IMR-90 (cell line): ENCODE measurements at places on chromosomes 7 and 10. TPM values are rescaled to one million over a fixed set of nuclear protein-coding genes. Genes with fewer than 3 reads are reported as not detected.

OR2A5 gene
- not detected in 2 replicates for total RNA-seq

GRCh38 chr7:149610441-149611011 is 112.9 kb upstream of the ZNF746 start:
- H3K27ac ChIP-seq = no peak overlapping the region
- H3K36me3 ChIP-seq = peaks cover 48% of the 10 kb centered on the region
- no peaks in the 10 kb centered on the region for H3K27me3 ChIP-seq

- no peaks in the 10 kb centered on the region for H3K27me3 ChIP-seq
- peaks cover 17% of the 10 kb centered on the region for H3K4me1 ChIP-seq
These were observed 3.7 kb upstream of the JCAD start for GRCh38 chr10:30063099-30063498.

AKR1D1 gene
- not detected in 2 replicates for total RNA-seq

- H3K4me1 ChIP-seq = no peaks in the 10 kb centered on the region
- no peak overlapping the region for H3K27ac ChIP-seq
- no peak overlapping the region for H3K4me3 ChIP-seq
- DNase-seq = no peak
These were observed 223.1 kb downstream of the REEP3 start for GRCh38 chr10:63744060-63744941.

MASTL gene
- 13.4 and 18.1 TPM in 2 replicates for total RNA-seq

DNA sequence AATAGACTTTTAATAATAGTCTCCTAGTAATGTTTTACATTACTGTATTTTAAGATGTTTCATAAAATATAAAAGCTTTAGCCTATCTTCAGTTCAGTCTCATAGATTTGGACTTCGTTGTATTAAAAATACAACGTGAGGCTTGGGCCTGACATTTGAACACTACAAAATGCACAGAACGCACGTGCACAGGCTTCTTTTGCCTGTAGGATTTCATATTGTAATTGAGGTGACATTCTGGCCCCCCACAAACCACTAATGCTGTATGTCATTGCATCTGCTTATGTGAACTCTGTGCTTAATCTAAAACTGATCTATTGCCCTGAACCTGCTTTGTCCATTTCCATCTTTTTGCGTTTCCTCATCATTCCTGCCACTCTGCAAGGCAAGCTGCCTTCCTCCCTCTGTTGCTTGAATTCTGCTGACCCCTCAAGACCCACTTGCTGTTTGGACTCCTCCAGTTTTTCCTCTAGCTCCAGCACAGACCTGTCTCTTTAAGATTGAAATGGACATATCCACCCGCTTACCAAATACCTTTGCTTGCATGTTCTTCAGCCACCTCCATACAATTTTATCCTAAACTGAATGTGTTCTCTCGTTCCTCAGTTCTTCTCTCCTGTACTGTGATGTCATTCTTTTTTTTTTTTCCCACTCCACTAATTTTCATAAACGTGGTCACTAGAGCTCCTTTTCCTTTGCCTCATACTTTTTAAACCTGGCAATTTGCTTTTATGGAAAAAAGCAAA is 12.4 kb downstream of the PRKAR2B start:
- no peak overlapping the region for H3K27ac ChIP-seq
- no peak for DNase-seq
- no peaks in the 10 kb centered on the region for H3K27me3 ChIP-seq
- H3K4me1 ChIP-seq = no peaks in the 10 kb centered on the region

DNA sequence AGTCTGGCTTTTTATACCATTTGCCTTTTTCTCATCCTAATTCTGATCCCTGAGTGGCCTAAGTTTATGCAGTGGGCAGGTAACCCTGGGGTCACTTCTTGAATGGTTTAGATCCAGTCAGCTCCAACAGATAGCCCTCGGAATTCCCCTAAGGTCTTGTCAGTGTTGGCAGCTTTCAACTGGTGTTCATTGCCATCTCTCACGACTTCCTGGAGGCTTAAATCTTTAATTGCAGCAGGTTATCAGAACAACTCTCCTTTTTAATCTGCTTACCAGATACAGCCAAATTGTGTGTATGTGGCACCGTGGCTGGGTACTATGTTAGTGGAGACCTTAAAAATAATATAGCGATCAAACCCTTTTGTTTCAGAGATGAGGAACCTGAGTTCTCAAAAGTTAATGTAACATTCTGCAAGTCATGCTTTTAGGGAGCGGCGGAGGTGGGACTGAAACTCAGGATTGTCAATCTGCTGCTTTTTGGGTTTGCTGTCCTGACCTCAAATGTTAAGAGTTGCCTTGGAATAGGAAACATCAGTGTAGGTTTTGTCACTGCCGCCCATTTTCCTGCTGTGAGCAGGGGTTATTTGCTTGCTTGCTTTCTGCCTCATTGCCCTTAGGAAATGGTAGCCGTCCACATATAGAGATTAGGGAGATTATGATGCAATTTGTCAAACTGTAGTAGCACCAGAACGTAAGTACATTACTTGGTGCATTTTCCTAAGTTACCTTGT is 818 bp downstream of the DLD start:
- peak overlapping the region; percentile 95 for H3K27ac ChIP-seq
- DNase-seq = peak; percentile 60
- H3K36me3 ChIP-seq = peaks cover 4% of the 10 kb centered on the region; the same call in 1 of the 2 replicates
- H3K27me3 ChIP-seq = no peaks in the 10 kb centered on the region
- peaks cover 5% of the 10 kb centered on the region for H3K4me1 ChIP-seq
- H3K4me3 ChIP-seq = peak overlapping the region; percentile 72

CLEC5A gene
- not detected in 2 replicates for total RNA-seq
